ENCODE measurements at places on chromosomes 4 and X.

DNA sequence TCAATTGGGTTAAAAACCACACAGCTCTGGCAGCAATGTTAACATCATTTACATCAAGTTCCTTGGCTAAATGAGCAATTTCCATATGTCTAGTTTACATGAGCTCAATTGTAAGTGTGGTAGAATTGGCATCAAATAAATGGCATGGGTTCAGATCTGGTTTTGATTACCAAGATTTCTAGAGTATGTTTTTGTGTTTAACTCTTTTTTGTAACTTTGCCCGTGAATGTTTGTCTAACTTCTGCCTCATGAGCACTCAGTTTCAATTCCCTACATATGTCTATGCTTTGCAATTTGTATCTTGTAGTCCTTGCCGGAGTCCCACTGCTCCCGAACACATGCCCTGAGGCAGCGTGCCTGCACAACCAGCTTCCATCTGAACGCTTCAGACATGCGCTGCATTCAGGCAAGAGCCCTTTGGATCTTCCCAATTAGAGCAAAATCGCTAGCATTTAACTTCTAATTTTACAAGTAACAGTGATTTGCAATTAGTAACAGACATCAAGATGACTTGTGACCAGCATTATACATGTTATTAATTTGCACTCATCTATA lies 644.4 kb downstream of the TRIML1 start:
- no peak for DNase-seq

DNA sequence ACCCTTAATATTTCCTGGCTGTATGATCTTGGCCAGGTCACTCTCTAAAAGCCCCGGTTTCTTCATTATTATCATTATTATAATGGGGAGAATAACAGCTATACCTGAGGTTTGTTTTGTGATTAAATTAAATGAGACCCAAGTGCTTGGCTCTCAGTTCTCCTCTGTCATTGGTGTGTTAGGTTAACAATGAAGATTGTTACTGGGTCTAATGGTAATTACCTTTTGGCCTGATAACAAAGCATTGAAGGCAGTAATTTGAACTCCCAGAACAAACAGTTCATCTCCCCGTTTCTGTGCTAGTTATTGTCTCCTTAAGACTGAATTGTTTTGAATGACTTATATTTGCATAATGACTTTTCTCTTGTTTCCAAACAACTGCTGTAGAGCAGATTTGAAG lies 6.8 kb upstream of the ANAPC4 start:
- DNase-seq = no peak

DNA sequence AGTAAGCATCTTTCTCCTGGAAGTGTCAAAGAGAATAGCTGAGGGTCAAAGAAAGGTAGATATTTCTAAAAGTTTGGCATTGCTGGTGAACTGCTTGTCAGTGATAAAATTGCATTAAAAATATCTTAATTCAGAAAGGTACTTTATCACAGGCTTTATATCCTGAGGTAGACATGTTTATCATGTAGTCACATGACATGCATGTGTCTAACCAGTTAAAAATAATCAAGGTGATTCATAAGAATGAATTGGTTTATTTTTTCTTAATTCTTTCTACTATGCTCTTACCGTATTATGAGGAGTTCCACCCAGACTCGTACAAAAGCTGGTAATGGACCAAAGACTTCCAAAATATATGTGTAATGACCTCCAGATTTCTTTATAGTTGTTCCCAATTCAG lies 6.1 kb downstream of the SLC7A11 start:
- DNase-seq = no peak

DNA sequence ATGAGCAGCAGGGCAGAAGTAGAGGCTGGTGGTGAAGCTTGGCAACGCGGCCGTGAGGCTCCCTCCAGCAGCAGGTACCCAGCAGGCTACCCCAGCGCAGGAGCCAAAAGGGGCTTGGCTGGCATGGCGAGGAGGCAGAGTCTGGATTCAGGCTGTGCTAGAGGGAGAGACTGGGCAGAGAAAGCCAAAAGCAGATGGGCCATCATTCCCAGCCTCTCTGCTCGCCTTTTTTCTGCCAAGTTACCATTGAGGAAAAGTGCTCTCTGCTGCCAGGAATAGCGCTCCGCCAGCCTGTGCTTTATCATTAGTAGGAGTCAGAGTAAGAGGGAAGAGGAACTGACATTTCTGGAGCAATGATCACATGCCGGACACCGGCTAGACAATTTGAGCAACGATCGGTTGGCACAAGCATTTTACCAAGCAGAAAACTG lies 28.7 kb upstream of the MAP3K15 start:
- DNase-seq = no peak

DNA sequence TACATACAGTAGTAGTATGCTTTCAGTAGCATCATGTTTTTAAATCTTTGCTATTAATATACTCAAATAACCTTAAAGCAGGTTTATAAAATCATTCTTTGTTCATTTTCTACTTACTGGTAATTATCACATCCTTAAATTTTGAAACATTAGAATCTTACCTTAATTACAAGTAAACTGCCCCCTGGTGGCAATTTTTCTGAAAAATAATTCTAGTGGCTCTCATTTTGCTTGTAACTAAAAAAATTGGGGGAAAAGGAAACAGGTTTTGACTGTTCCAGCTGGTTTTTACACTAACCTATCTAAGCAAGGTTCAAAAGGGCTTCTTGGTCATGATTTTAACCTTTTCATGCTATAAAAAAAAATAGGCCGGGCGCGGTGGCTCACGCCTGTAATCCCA lies 18.5 kb upstream of the DCAF4L1 start:
- no peak for DNase-seq

DNA sequence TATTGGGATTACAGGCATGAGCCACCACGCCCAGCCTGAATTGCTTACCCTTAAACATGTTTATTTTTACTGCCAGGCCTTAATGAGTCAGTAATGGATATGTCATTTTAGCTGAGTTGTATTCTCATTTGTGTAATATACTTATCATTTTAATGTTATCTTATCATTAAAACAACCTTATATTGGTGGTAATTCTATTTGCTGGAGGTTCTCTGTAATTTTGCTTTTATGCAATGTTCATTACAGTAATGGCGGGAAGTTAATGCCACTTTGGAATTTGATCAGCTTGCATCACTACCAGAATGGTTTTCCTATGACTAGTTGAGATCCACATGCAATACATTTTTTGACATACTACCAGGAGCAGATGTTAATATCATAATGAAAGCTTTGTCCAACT lies 6.3 kb upstream of the PGAM4 start:
- DNase-seq = no peak

DNA sequence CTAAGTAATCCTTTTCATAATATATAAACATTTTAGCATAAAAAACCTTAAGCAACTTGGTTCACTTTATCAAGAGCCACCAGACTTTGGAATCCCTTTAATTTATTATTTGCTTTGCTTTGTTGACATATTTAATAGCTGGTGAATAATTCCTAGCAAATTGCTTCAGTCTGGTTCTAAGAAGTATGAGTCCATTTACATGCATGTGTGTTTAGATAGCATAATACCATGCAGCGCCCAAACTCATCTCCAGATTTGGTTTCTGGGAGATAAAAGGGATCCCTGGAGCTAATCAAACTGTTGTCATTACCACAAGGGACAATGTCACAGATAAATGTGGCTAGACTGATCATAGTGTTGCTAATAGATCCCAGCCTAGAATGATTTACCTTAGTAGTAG lies 111.8 kb downstream of the TMEM144 start:
- no peak for DNase-seq

DNA sequence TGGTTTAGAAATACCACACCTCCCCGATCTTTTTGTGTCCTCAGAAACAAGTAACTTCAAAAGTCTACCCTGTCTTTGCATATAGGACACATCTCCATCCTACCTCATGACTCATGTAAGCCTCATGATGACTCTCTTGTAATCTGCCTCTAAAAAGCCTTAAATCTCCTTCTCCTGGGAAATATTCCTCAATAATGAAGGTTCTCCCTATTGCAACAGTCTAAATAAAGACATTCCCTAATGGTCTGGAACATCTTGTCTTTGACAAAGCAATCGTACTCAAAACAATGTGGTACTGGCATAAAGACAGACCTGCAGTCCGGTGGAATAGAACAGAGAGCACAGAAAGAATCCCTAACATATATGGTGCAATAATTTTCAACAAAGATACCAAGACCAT lies 257.7 kb downstream of the OPHN1 start:
- DNase-seq = no peak

- DNase-seq = no peak
These were observed 418.0 kb downstream of the SH2D1A start for GRCh38 chrX:124764354-124764753.

GRCh38 chrX:100673397-100673953 lies 29.5 kb downstream of the SRPX2 start:
- no peak for DNase-seq

GRCh38 chr4:96120206-96120605 lies 280.3 kb downstream of the PDHA2 start:
- no peak for DNase-seq

DNA sequence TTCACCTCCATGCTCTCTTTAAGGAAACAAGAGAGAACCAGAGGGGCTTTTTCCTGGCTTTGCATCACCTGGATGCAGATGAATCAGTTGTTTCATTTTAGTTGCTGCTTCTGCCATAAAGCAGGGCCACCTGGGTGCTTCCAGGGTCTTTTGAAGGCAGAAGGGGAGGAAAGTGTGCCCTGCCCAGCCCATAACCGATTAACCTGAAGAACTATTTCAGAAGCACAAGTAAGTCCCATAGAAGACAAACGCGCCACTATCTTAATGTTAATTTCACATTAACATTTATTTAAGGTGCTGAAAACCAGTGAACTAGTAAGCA lies 32.1 kb downstream of the IRF2 start:
- no peak for DNase-seq

- no peak for DNase-seq
These were observed 69.2 kb upstream of the DIAPH2 start for GRCh38 chrX:96615448-96615847.

DNA sequence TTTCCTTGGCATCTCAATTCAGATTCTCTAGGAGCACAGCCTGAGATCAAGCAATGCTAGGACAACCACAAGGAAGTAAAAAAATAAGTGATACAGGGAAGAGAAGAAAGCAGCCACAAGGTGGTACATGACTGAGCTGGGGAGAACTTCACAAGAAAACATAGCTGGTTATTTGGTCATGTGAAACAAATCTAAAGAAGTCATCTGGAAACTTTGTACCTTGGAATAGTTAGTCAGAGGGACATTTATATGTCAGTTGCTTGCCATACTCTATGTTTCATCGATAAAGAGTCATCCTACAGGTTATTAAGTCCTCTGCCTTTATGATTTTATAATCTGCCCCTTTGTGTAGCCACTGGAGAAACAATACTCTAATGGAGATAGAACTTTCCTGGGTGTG lies 575.1 kb downstream of the IL15 start:
- no peak for DNase-seq

DNA sequence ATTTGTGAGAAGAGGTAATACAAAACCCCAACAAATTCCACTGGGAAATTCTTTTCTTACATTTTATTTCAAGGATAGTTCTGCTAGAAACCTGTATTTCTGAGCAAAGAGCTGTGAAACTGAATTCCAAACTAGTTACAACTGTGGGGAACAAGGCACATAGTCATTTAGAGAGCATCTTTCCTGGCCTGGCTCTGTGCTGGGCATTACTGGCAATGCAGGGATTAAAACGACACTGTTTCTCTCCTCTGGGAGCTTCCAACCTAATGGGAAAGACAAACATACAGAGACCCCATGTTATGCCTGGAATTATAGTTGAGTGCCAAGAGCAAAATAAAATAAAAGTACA lies 36.5 kb downstream of the SUPT20HL1 start:
- DNase-seq = no peak

- no peak for DNase-seq
These were observed 406.7 kb upstream of the ACTRT1 start for GRCh38 chrX:128458888-128459287.

- DNase-seq = no peak
These were observed 61.2 kb upstream of the DAPP1 start for GRCh38 chr4:99755223-99755944.

DNA sequence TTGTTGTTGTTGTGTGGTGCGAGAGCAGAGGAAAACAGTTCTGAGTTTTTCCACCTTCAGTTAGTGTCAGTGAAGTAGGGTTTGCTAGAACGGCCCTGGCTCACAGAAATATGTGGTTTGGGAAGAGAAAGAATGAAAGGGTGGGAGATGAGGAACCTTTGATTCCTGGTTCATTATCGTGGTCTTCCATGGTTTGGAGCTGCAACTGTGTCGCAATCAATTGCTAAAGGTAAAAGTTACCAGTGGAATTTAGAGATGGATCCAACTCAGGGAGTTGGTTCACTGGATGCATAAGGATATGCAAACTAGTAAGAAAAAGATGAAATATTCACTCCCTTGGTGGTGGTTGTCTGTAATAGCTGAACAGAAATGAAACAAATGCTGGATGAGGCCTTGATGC lies 35.6 kb upstream of the GPR34 start:
- no peak for DNase-seq

DNA sequence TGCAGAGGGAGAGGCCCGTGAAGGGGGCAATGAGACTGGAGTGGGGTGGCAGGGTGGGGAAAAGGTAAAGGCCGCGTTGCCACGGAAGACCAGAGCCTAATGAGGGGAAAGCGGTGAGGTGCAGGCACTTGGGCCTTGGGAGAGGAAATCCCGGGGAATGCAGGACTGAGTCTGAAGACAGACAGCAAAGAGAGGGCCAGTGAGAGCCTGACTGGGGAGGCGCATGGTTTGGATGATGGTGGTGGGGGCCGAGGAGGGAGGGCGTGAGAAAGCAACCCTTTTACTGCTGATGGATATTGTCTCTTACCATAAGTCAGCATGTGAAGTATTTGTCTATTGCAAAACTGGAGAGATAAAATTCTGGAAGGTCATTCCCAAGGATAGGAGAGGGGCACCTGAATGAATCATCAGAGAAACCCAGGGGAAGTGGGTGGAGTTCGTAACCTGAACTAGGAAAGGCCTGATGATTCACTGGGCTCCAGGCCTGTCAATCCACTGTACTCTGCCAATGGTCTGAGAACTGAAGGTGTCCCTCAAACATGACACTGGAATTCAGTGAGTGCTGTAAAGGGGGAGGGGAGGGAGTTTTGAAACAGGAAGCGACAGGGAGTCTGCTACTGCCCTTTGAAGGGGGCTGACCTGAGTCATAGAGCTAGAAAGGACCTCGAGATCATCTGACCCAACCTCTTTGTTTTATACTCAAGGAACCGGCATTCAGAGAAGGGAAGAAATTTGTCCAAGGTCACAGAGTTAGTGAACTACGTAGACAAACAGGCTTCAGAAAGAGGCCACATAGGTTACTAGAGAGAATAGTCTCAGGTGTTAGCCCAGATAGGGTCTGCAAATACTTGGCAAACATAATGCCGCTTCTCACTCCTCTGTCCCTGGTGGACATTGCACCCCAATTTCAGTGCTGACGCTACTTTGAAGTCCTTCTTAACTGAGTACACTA lies 52.2 kb downstream of the NALF2 start:
- no peak for DNase-seq

GRCh38 chrX:13689741-13690211 lies 848 bp downstream of the RAB9A start:
- no peak for DNase-seq

GRCh38 chrX:43522582-43522981 lies 133.5 kb upstream of the MAOA start:
- no peak for DNase-seq

DNA sequence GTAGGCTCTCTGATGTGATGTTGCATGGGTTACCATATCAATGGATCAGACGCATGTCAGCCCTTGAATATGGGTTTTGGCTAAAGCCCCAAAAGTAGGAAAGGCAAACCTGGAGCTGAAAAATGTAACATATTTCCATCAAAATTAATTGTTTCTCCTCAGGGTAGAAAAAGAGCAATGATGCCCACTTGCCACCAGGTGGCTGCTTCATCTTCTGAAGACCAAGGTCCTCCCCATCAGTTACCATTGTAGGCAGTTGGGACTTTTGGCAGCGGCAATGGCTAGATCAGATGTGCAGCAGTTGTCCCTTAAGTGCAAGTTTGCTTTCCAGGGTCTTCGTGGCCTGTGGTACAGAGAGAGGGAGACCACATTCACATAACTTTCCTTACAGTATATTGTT lies 118.2 kb downstream of the NAF1 start:
- no peak for DNase-seq
